ENCODE measurements at places on chromosomes 12 and 14. TPM values are rescaled to one million over a fixed set of nuclear protein-coding genes. Genes with fewer than 3 reads are reported as not detected.
A peak's percentile ranks its signal among the peaks of the same experiment; 100 is the strongest.

GRCh38 chr14:25032092-25032784 lies 17.7 kb downstream of the STXBP6 start:
- no peak for DNase-seq

DNA sequence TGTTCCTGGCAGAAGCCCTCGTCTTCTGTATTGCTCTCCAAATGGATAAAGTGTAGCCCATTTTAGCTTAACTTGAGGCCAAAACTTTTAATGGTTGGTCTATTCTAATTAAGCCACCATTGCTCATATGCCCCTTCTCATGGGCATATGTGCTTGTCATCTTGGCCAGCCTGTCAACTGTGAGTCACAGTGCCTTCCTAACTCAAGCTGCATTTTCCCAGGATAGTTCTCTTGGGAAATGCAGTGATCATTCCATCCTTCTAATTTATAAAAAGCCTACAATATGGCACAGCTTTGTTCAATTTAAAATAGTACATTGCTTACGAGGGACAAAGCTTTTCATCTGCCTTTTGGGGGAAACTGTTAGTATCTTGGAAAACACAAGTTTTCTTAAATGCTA lies 6.6 kb downstream of the PTHLH start:
- no peak for DNase-seq

- no peak for DNase-seq
These were observed 169.2 kb downstream of the CAPZA3 start for GRCh38 chr12:18907127-18907526.

GRCh38 chr12:94057262-94058151 lies 90.9 kb upstream of the PLXNC1 start:
- no peak for DNase-seq

DNA sequence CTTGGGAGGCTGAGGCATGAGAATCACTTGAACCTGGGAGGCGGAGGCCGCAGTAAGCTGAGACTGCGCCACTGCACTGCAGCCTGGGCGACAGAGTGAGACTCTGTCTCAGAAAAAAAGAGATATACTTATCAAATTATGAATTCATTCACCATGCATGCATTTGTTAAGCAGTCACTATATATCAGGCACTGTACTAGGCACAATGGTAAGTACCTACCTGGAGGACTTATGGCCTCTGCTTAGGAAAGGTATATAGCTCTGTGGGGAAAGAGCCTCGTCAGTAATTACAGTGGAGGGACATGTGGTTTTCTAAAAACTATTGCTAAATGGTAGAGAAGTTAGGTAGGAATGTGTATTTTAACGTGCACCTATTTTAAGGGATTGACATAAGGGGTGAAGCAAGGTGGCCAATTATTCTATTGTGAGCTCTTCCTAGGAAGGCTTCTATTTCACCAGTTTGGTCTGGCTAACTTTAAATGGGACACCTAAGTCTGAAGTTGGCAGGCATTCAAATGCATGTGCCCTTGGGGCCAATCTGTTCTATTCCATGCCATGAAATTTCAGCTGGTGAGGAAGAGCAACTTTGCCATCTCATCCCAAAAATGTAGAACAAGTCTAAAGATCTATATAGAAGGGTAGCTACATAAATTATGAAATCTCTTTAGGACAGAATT lies 15.0 kb downstream of the TCP11L2 start:
- DNase-seq: no peak

DNA sequence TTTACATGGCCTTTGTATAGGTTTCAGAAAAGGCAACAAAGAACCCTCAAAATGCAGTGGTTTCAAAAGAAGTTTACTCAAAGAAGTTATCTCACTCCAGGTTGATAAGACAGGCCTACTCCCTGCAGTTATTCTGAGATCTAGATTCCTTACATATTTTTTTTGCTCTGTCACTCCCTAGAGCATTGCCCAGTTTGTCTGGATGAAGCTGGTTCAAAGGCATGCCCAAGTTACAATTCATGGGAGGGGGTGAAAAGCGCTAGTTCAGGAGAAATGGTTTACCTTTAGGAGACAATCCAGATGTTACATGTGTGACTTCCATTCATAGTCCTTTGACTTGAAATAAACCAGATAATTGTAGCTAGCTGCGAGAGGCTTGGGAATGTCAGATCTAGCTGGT lies 115.0 kb downstream of the TPH2 start:
- no peak for DNase-seq

DNA sequence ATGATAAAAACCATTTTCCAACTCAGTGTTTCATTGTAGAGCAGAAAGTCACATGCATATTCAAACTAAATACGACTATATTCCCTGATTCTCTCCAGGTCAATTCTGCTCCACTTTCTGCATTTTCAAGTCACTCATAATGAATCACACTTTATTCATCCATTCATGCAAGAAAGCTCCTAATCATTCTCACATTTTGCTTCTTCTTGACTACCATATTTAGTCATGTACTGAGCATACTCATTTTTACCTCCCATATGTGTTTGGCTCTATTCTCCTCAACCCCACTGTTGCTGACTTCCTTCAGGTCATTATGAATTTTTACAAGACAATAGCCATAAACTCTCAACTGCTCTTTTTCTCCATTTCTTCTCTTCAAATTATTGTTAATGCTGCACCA lies 43.4 kb upstream of the PIK3C2G start:
- no peak for DNase-seq

DNA sequence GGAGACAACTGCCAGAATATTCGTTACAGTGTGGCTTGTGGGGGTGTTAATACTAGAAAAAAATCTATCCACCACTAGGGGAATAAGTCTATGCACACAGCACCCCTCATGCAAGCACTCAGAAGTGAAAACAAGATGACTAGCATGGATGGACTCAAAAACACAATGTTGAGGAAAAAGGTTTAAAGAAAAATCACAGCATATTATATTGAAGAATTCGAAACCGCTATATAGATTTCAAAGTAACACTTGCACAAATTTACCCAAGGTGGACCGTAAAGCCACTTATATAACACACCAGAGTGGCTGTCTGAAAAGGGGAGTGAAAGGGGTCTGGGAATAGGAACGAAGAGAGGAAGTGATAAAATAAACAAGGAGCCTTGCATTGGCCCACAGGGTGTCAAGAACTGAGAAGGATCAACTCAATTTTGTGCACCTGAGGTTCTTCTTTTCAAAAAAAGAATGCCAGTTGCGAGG lies 544 bp downstream of the ABCD4 start:
- DNase-seq: no peak

TRAF3 gene
- 32.6 TPM for total RNA-seq

GRCh38 chr12:27213830-27214787 lies 30.0 kb upstream of the STK38L start:
- DNase-seq: no peak

DNA sequence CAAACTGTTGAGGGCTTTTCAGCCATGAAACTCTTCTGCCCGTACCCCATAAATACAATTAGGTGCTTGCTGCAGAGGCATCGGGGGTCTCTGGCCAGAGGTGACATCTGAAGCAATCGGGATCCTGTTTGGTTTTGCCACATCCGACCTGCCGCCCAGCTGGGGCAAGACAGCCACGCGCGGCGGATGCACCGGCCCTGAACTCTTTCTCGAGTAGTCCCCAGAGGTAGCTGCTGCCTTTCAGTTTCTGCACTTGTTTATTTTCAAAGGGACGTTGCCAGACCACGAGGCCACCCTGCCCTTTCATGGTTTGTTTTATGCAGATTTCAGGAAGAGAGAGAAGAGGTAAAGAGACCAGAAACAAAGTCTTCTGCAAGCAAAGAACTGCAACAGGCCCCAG lies 10.6 kb upstream of the MLXIP start:
- DNase-seq: no peak

DNA sequence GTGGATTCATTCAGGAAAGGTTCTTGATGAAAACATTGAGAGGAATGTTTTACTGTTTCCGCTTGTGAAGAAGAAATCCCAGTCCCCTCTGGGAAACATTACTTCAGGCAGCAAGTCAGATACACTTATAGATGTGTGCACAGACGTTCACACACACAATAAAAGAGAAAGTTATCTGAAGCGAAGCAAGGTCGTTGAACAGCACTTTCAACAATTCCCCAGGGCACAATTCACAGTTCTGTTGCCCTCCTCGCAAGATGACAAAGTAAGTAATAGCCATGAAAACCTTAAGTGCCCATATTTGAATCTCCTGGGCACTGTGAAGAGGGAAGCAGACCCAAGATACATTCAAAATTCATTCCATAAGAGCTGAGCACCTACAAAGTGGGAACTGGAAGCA lies 156.6 kb upstream of the CAND1 start:
- no peak for DNase-seq

CRACR2A gene
- total RNA-seq: 3.5 TPM

GRCh38 chr14:55915456-55915855 lies 202.8 kb upstream of the PELI2 start:
- DNase-seq: no peak

DNA sequence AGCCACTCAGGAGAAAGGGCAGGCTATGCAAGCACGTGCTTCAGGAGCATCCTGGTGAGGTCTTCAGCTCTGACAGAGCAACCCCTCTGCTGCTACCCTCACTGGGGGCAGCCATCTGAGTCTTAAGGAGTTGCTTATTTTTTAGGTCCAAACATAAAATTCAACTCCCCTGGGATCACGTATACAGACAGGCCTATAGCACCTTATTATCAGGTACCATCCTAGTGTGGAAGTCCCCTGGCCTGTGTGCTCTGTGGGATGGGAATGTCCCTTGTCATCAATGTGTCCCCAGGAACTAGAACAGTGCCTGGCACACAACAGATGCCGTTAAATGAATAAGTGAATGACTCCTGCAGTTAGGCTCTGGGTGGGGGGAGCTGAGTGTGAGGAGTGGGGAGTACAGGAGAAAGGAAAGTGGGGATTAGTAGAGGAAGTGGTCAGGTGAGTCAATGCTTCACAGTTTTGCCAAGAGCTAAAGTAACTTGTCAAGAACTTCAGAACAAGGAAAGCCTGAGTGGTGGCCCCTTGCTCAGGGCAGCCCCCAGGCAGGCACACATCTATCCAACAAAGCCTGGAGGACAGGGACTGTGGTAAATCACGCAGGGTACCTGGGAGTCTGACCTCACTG lies 33.5 kb downstream of the DAD1 start:
- DNase-seq: no peak

PDZRN4 gene
- 11.2 TPM for total RNA-seq

- no peak for DNase-seq
These were observed 54.9 kb upstream of the IGF1 start for GRCh38 chr12:102535306-102535705.

DNA sequence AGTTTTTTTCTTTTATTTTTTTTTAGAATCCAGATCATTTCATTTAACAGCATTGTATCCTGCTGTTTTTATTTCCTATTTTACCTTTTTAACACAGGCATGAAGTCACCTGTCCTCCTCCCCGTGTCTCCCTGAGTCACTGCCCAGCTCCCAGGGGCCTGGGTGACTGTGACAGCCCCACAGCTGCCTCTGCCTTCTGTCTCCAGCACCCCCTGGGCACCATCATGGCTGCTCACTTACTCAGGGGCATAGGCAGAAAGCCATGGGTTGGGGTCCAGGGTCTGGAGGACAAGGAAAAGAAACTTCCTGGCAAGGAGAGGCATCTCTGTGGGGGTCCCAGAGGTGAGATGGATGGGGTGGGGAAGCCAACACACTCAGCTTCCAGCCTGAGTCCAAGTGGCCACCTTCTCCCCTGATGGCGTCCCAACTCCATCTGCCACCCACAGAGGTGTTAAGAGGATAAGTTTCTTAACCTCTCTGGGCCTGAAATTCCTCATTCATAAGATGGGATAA lies 25.3 kb downstream of the TMEM63C start:
- no peak for DNase-seq

IL22 gene
- total RNA-seq: not detected

AKAP5 gene
- total RNA-seq: 2.9 TPM

- no peak for DNase-seq
These were observed 21.6 kb downstream of the DAD1 start for GRCh38 chr14:22567437-22567836.

DNA sequence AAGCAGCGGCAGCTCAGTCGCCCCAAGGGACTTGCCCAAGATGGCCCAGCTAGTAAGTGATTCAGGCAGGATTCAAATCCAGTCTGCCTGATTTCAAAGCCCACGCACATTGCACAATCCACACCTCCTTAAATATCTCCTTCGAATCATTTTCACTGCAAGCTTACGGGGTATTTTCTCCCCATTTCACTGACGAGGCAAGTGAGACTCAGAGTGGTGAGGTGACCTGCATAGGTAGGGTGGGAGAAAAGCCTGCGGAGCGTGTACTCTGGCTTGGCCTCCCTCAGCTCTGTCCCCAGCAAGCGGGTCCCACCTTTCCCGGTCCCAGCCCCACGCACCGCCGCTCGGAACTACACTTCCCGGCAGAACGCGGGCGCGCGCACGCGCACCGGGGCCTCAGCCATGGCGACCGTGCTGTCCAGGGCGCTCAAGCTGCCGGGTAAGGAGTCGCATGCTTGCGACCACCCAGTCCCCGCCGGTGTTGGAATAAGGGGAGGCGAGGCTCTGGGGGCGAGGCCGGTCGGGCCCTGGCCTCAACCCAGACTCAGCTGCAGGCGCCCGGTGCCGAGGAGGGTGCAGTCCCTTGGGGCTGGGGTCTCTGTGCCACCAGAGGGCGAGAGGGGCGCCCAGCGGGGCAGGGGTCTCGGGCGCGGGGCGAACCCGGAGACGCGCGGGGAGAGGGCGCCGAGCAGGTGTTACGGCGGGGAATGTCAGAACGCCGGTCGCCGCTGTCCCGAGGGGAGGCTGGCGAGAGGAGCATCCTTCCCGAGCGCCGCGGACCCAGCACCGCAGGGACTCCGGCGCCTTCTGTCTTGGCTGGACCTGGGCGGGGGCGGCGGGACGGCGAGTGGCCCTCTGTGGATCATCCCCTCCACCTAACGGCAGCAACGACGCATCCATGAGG lies at the start of gene FAM234B:
FAM234B (plus strand) TSS at position 380 of the 904 bp plus-strand sequence; CDS start at position 403, 23 bp downstream.
- peak; percentile 95 for DNase-seq

- no peak for DNase-seq
These were observed 27.6 kb downstream of the SBNO1 start for GRCh38 chr12:123337070-123337469.

DNA sequence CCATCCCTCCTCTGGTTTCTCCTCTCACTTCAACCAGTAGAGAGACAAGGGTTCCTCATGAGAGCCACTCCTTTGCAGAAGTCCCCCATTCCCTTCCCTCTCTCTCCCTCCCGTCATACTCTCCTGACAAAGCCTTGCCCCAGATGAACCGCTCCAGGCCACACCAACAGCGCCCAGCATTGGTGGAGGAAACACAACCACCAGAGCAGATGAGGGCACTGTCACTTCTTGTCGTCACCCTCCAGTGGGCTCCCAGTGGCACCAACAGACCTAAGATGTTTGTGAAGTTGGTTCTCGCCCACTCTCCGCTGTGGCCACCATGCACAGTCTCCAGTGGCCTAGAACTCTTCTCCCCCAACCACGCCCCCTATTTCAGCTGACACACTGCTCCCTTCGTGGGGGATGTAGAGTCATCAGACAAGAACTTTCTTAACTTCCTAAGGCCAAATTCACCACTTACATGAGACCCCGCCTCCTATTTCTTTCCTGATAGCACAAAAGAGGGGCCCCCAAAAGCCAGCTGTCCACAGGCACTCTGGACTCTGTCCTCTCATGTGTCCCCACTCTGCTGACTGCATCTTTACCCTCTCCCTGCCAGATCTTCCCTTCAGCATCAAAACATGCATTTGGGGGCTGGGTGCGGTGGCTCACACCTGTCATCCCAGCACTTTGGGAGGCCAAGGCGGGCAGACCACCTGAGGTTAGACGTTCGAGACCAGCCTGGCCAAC lies 29.2 kb upstream of the PLEKHG6 start:
- DNase-seq: no peak

All from aorta (tissue), 5 donors.